Activated naive CD4-positive, alpha-beta T cell treated with Interleukin-2 at 50 U/mL for 16 hours (primary cell): ENCODE measurements at places on chromosomes 5 and 9.

- no peak for DNase-seq
Measured at GRCh38 chr5:92941806-92942205, 639.2 kb downstream of the NR2F1-AS1 start.

- no peak for DNase-seq
Measured at GRCh38 chr5:176724472-176724871, 77.2 kb downstream of the TSPAN17 start.

DNA sequence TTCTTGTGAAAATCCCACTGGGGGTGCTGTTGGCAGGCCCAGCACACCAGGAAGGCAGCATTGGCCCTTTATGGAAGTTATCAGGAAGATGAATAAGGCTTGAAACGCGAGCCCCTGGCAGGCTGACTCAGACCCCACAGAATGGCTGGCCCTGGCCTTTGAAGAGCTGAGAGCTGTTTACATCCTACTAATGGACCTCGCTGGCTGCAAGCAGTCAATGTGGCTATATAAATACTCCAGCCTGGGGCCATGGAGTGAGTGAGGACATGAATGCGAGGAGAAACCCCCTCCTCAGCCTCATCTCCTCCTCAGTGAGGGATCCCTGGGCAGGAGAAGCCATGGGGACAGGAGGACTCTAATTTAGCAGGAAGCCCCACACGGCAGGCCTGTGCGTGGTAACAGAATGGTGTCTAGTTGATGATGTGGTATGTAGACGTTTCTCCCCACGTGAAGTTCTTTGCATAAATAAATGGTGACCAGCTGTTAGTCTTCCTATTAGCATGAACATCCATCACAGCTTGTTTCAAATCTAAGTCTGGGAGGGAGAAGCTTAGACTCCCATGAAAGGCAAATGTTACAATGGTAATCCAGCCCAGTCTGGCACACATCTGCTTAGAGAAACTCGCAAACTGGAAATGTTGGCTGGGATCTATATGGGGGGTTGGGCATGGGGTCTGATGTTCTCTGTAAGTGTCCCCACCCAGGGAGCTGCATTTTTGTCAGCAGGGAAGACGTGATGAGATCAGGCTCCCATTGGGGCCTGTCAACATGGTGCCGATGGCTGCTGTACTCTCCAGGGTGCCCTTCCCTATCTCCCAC is 175.1 kb upstream of the PITX1 start:
- no peak for DNase-seq

DNA sequence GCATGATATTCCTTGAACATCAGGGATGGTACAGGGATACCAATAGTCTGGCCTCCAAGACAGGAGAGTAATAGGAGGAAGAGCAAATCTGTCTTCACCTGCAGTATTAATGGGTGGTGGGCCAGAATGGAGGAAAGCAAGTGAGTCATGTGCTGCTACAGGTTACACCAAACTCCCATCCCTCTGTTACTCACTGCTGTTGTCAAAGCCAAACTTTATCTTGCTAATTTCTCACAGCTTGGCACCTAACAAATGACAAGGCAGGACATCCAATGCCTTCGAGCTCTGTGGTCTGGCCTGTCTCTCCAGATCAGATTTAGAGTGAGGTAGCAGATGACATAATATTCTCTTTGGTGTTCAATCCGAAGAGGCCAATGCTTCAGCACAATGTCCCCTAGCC is 26.8 kb downstream of the PLAC8L1 start:
- DNase-seq, result no peak

DNA sequence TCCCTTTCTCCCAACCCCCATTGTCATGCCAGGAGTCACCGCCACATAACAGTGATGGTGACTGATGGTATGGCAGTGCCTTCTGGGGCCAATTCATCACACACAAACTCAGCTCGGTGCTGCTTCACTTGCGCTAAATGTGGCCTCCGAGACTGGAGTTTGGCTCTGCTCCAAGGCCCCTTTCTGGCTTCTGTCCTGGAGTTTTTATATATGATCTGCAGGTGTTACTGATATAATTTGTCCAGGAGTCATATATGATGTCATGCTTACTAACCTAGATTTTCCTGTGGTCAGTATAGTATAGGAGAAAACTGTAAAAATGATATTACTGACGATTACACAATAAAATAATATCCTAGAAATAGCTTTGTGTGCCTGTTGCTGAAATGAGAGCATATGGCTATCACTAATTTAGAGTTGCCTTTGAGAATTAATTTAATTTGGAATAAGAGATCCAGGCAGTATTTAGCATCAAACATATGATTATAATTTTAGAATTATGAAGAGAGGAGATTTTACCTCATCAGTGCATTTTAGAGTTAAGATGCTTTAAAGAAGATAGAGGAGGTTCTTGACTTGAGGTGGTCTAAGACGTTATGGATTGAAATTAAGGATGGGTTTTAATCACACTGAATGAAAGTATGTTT is 334.1 kb upstream of the CD180 start:
- no peak for DNase-seq

DNA sequence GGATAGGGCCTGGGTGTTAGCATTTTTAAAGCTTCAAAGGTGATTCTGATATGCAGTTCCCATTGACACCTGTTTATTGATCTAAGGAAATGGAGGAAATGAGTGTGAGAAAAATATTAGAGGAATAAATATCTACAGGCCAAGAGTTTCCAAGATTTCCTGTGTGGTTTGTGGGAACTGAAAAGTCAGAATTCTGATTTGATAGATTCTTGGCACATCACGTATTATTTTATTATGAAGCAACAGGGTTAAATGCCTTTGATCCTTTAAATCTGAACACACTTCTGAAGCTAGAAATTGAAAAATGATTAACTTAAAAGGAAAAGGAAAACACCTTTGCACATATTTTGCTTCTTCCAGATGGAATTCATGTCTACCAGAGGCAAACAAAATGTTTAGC is 113.7 kb downstream of the CD180 start:
- DNase-seq, result no peak

DNA sequence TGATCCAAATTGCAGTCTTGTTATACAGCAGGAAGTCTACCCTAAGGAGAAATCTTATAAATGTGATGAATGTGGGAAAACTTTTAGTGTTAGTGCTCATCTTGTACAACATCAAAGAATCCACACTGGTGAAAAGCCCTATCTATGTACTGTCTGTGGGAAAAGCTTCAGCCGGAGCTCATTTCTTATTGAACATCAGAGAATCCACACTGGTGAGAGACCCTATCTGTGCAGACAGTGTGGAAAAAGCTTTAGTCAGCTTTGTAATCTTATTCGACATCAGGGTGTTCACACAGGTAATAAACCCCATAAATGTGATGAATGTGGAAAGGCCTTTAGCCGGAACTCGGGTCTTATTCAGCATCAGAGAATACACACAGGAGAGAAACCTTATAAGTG is 10.4 kb downstream of the ZNF189 start:
- DNase-seq, result no peak

- no peak for DNase-seq
Measured at GRCh38 chr5:122083535-122083934, 5.5 kb upstream of the LOX start.

DNA sequence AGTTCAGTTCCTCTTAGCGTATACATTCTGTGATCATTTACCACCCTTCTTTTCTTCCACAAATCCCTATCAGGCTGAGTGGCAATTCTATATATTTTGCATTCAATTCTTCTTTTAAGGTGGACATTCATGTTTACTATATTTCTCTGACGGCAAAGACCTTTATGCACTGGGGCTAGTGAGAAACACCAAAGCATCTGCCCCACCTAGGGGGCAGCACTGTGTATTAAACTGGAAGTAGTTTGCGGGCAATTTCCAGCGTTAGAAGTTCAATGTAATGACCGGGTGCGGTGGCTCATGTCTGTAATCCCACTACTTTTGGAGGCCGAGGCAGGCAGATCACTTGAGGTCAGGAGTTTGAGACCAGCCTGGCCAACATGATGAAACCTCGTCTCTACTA is 27.9 kb upstream of the FBXL7 start:
- no peak for DNase-seq

- DNase-seq, result no peak
Measured at GRCh38 chr5:8993031-8993430, 552.8 kb downstream of the SEMA5A start.

DNA sequence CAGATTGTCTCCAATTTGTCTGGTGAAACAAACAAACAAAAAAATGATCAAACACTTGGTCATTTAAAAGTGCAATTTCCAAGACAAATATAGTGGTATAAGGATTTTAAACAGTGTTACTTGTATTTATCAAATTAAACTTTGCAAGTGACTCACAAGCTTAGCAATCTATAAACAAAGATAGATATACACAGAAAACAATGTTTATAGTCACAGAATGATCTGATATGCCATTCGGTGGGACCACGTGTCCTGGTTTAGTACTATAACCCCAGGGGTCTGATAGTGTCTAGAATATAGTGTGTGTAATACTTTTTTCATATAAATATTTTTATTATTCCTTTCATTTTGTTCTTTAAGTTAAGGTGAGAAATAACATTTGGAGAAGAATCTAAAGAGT is 91.3 kb downstream of the DPYSL3 start:
- no peak for DNase-seq

DNA sequence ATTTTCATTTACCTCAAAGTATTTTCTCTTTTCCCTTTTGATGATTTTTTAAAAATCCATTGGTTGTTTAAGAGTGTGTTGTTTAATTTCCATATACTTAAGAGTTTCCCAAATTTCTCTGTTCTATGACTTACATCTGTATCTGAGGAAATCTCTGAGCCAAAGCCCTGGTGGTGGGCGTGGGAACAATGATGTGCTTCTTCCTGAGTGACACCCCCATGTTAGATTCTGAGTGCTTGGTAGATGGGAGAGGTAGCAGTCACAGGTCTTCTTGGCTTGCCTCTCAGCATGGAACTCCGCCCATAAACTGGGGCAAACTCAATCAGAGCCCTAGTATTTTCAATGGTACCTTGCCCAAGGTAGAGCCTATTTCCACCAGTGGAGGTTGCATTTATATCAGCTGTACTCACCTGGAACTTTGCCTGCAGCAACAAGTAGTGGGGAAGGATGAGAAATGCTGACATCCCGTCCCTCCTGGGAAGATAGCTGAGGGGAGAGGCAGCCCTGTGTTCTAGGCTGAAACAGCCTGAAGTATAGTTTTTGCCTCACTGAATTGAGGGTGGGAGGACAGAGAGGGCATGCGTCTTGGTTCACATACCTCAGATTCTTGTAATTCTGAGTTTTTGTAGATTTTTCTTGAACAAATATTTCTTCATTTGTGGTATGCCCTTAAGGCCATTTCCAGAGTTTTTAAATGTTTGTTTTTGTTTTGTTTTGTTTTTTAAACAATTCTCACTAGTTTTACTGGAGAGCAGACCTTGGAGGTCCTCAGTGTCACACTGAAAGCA is 26.4 kb downstream of the C9orf43 start:
- no peak for DNase-seq

GRCh38 chr9:20355022-20355421 is 267.3 kb downstream of the MLLT3 start:
- DNase-seq, result no peak

DNA sequence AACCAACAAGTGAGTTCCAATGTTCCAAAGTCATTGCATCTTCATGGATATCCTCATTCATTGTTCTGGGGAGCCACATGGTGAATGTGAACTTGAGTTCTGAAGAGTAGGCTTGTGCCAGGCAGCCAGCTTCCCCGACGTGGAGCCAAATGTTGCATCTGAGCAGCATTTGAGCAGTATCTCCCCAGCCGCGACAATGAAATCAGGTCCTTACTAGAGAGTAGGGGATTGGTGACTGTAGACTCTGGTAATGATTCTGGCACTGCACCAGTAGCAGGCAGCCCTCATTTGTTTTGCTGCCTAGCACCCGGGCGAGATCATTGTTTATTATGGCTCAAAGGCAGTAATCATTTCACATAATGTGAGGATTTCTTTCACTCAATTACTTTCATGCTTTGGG is 451.4 kb upstream of the C9orf72 start:
- no peak for DNase-seq

DNA sequence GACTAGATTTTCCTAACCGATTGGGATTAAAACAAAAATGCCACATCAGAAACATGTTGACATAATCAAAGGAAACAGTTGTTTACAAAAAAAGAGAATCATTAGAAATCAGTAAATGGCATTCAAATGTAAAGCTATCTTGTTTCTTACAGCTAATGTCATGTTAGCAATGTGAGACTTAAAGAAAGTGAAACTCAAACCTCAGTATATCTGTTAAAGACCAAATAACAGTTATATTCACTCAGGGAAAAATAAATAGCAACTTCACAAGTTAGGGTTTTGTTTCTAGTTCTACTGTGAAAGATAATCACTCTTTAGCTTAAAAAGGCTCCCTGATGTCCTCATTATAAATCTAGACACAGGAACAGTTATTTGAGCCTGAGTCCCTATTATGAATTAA is 189.3 kb upstream of the EFNA5 start:
- DNase-seq, result no peak

- DNase-seq, result no peak
Measured at GRCh38 chr5:173670130-173670651, 53.7 kb upstream of the BOD1 start.

DNA sequence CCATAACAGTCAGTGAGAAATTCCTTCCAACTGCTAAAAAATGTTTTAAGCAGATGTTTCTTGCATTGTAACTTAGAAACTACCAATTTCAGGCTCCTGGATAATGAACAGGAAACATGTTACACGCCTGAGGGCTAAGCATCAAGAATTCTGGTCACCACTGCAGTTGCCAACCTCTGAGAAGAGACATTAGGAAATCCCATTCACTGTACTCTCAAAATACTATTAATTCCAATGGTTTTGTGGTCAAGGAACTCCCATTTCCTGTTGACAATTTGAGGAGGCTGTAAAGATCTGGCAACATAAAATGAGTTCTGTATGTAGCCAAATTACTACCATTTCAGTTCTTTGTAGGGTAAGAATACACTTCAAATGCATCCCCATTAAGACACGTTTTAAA is 456.0 kb upstream of the MEF2C start:
- no peak for DNase-seq

- no peak for DNase-seq
Measured at GRCh38 chr9:21265421-21266189, 25.8 kb upstream of the IFNA14 start.

DNA sequence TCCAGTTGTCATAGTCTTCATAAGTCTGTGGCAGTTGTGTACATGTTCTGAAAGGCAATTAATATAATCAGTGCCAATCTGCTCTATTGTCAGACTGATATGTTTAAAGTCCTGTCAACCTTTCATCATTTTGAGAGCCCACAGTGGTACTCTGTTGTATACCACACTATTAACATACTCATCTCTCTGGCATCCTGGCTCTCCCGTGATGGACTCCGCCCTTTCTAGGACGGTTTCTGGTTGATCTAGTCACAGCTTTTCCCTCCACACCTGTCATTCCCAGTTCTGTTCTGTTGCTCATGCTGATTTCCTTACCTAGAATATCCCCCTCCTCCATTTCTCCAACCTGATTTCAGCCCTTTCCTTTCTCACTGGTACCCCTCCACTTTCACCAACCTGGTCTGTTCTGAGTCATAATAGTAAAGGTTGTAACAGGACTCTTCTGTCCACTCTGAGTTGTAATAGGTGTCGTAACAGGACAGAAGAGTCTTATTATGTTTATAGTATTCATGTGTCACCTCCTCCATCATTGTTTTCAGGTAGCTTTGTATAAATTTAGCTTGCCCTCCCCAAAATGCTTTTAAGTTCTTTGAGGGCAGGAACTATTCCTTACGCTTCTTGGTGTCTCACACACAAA is 4.1 kb downstream of the PTCD2 start:
- no peak for DNase-seq
